NCI-H446 (cell line): ENCODE measurements at places on chromosomes 6 and 20.

- DNase-seq, result peak; percentile 14
These were observed 27.8 kb downstream of the PRSS16 start for GRCh38 chr6:27275025-27275956.

- DNase-seq, result no peak
These were observed 474 bp downstream of the TPX2 start for GRCh38 chr20:31739550-31739977.

- no peak for DNase-seq
These were observed 16.7 kb downstream of the COL11A2 start for GRCh38 chr6:33175436-33176069.

DNA sequence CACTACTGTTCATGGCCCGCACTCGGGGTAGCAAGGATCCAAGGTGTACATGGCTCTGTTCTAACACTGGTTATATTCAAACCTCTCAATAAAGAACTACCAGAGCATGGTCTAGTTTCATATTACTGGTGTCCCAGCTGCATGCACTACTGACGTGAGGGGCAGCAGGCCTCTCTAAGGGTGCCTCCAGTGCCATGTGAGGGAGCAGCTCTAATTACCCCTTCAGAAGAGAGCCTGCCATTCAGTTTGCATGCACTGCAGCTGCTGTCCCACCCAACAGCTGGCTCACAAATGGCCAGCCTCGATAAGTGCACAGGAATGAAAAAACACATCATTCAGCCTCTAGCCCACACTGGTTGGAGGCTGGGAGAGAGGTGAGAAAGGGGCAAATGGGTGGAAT lies 85.2 kb downstream of the SMLR1 start:
- no peak for DNase-seq

GRCh38 chr20:45404438-45404837 lies 3.7 kb upstream of the DBNDD2 start:
- DNase-seq, result no peak

DNA sequence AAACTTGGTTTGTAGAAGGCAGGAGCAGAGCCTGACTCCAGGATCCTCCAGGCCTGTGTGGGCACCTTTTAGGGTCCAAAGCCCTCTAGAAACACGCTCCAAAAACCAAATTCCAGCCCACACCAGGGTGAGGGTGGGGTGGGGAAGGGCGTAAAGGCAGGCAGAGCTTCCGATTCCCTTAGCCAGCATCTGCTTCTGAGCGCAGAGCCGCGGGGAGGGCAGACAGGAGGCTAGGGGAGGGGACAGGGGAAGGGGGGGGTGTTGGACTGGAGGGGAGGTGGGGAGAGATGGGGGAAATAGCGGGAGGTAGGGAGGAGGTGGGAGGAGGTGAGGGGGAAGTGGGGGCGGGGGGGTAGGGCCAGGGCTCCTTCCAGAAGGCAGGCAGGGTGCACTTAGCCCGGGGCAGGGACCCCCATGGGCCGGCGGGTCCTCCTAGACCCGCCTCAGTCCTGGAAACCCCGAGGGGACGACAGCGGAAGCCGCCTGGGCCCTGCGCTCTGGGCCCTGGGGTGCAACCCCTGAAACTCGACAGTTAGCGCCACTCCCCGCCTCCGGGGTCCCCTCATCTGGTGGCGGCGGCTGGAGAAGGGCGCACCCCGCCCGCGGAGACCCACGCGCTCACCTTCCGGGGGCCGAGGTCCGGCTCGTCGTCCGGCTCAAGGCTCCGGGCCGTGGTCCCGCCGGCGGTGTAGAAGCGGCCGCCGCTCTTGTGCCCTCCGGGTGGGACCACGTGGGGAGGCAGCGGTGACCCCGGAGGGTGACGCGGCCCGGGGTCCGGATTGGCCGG lies 22.0 kb upstream of the FRMD1 start:
- no peak for DNase-seq

- no peak for DNase-seq
These were observed 75.1 kb downstream of the ZMYND8 start for GRCh38 chr20:47281376-47281775.

DNA sequence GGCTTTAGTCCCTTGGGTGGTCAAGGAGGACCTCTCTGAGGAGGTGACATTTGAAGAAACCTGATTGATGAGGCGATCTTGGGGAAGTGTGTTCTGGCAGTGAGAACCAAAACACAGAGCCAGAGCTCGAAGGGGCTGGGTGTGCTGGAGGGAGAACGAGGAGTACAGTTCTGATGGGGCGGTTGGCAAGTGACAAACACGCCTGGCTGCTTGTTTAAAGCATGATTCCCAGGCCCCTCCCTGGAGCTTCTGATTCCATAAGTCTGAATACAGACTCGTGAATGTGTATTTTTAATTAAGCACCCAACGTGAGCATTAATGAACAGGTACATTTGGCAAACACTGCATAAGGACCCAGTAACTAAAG lies 886 bp upstream of the NFATC2 start:
- no peak for DNase-seq

- DNase-seq, result peak; percentile 5
These were observed 23.0 kb downstream of the ZBP1 start for GRCh38 chr20:57596998-57597939.

DNA sequence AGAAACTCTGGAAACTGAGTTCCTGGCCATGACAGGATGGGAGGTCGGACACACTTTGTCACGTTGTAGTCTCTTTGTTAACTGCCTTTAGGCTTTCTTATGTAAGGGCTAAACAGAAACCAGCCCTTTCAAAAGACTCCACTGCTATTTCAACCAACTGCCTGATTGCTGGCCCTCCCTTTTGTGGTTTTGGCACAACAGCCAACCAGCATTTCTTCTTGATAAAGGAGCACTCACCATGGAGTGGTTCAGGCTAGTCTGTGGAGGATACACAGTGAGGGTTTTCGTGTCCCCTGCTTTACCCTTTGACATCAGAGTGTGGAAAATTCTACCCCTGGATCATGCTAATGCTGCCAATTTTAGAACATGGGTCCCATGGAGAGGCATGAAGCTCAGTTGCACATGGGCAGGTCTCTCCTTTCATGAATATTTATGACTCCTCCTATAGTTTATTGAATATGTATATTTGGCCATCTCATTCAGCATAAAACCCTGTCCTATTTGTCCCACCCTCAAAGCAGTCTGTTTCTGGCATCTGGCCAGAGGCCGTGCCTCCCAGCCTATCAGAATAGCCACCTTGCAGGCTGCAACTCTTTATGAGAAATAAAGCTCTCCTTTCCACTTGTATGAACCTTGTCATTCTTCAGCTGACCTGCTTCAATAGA lies 148.3 kb downstream of the HS3ST5 start:
- DNase-seq, result no peak

GRCh38 chr6:16472349-16473069 lies 234.1 kb downstream of the GMPR start:
- DNase-seq, result no peak

DNA sequence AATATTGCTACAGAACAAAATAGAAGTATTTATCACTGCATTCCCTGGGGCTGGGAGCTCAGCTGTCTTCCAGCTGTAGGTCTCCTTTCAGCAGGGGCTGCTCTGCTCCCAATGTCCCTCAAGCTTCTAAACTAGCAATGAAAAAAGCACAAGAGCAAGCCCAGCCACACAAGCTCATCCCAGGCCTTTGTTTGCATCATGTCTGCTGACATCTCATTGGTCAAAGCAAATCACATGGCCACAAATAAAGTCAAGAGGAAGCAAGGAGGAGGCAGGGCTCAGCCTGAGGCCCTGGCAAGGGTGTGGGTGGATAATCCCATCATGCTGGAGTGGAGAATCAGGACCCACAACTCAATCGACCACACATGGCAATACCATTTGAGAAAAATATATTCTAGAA lies 2.2 kb upstream of the BFSP1 start:
- DNase-seq, result no peak

GRCh38 chr20:19823216-19823615 lies 65.2 kb downstream of the RIN2 start:
- no peak for DNase-seq
